ENCODE measurements at places on chromosomes 3 and 15. TPM values are rescaled to one million over a fixed set of nuclear protein-coding genes. Genes with fewer than 3 reads are reported as not detected.

The THBS1 gene
- 567 TPM for total RNA-seq

The IL17RB gene
- 3.1 TPM for total RNA-seq

The KPNA1 gene
- 32.1 TPM for total RNA-seq

The ITIH1 gene
- not detected for total RNA-seq

The SLITRK3 gene
- total RNA-seq = not detected

The CLDN11 gene
- total RNA-seq = 15.8 TPM

The TMEM212 gene
- total RNA-seq = not detected

The EAF1 gene
- 20.8 TPM for total RNA-seq

The ATR gene
- total RNA-seq = 27.0 TPM

The EPB42 gene
- total RNA-seq = not detected

The IL20RB gene
- 1.3 TPM for total RNA-seq

The ZNF385D gene
- not detected for total RNA-seq

The PTH1R gene
- total RNA-seq = not detected

The INKA1 gene
- not detected for total RNA-seq

The CPEB1 gene
- total RNA-seq = 5.2 TPM

The TGM4 gene
- 0.17 TPM for total RNA-seq

The CLDN16 gene
- 0.74 TPM for total RNA-seq

The ZNF660 gene
- total RNA-seq = 0.91 TPM

The HEG1 gene
- total RNA-seq = 17.1 TPM

The MBNL1 gene
- 162 TPM for total RNA-seq

The ZNF502 gene
- total RNA-seq = 5.7 TPM

The C3orf80 gene
- total RNA-seq = 0.06 TPM

The ECE2 gene
- not detected for total RNA-seq

The ALPK3 gene
- 0.11 TPM for total RNA-seq

The RTP1 gene
- not detected for total RNA-seq

The SLC33A1 gene
- total RNA-seq = 30.7 TPM

The ABI3BP gene
- 0.17 TPM for total RNA-seq

The TIMMDC1 gene
- 62.5 TPM for total RNA-seq

The DCUN1D1 gene
- total RNA-seq = 30.8 TPM

The OIP5 gene
- 67.7 TPM for total RNA-seq

The CCR2 gene
- total RNA-seq = not detected

The PROS1 gene
- 5.9 TPM for total RNA-seq

The SCAMP5 gene
- total RNA-seq = 1.8 TPM

The TMEM42 gene
- total RNA-seq = 11.6 TPM

The CISH gene
- not detected for total RNA-seq

The IQCF5 gene
- total RNA-seq = not detected

The TMEM108 gene
- total RNA-seq = 0.34 TPM

The SETD5 gene
- total RNA-seq = 24.5 TPM

The UQCC5 gene
- total RNA-seq = 13.9 TPM

The SCN5A gene
- total RNA-seq = 0.17 TPM

The SLC28A2 gene
- not detected for total RNA-seq

The CASR gene
- not detected for total RNA-seq

The OXTR gene
- total RNA-seq = 0.63 TPM

The CACNA2D2 gene
- total RNA-seq = 0.03 TPM

The MYRIP gene
- total RNA-seq = not detected

All from Daoy (cell line).